ENCODE measurements at places on chromosomes 12 and 14.
A peak's percentile ranks its signal among the peaks of the same experiment; 100 is the strongest.

DNA sequence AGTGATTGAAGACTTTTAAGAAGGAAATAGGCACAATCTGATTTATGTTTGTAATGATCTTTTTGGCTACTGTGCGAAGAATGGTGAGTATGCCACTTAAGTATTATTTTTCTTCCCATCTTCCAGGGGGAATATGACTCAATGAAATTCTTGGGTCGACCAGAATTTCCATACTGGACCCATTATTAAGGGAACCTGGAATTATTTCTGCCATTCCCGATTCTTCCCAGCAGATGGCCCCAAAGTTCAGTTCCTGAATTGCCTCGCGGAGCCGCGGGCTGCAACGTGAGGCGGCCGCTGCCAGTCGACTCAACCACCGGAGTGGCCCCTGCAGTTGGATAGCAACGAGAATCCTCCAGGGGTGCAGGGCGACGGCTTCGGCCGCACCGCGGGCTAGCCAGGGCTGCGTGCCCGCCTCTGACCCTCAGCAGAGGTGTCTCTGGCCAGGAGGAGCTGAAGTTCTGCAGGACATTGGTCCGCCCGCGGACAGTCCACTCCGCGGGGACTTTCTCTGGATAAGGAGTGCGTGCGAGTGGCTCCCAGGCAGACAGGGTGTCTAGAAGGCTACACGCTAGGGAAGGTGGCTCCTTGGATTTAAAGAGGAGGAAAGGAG lies 628 bp upstream of the TSHR start:
- H3K27me3 ChIP-seq = no peaks in the 10 kb centered on the region
- H3K36me3 ChIP-seq = no peaks in the 10 kb centered on the region
- no peak overlapping the region for H3K27ac ChIP-seq
- H3K4me3 ChIP-seq = peak overlapping the region; percentile 91

GRCh38 chr14:34643361-34643760 lies 13.4 kb upstream of the SNX6 start:
- H3K27me3 ChIP-seq = no peaks in the 10 kb centered on the region
- DNase-seq = no peak
- no peak overlapping the region for H3K27ac ChIP-seq
- H3K4me1 ChIP-seq = no peaks in the 10 kb centered on the region
- no peak overlapping the region for H3K4me3 ChIP-seq

GRCh38 chr12:4032924-4033615 lies 159.9 kb upstream of the PARP11 start:
- H3K36me3 ChIP-seq = no peaks in the 10 kb centered on the region
- no peak for DNase-seq
- H3K4me3 ChIP-seq = peak overlapping the region; percentile 54
- no peak overlapping the region for H3K27ac ChIP-seq
- peaks cover 13% of the 10 kb centered on the region for H3K4me1 ChIP-seq

GRCh38 chr12:98893126-98893674 lies 248.1 kb downstream of the APAF1 start:
- DNase-seq = no peak
- H3K4me1 ChIP-seq = no peaks in the 10 kb centered on the region
- H3K36me3 ChIP-seq = no peaks in the 10 kb centered on the region

GRCh38 chr12:7935590-7936581 lies at the start of gene SLC2A3:
Gene SLC2A3 (minus strand): TSS chr12:7936187. CDS start chr12:7936034, 153 bp downstream.
- DNase-seq = peak; percentile 84

DNA sequence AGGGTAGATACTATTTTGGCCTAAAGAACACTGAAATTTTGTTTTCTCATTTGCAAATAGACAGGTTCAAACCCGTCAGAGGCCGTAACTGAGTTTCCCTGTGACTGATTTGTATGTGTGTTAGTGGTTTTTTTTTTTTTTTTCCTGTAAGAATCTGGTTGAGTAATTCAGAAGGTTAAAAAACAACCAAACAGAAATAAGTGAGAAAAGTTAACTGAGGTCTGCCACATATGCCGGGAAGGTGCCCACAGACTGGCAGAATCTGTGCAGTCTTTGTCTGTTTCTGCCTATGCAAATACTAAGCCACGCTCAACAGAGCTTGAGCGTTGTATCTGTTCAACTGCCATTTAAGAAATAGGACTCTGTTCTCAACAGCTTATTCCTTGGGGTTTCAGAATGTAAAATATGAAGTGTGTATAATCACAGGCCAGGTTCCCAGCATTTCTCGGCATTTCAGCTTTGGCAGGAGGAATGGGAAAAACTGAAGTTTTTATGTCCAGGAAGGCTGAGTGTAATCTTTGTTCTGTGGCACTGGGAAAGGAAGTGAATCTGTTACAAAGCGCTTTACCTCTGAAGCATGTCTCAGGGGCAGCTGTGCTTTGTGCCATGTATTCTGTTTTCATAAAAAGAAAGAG lies 181.9 kb downstream of the PRKCH start:
- H3K4me3 ChIP-seq = peak overlapping the region; percentile 77
- DNase-seq = peak; percentile 83
- H3K4me1 ChIP-seq = peaks cover 76% of the 10 kb centered on the region
- H3K36me3 ChIP-seq = no peaks in the 10 kb centered on the region

GRCh38 chr12:6450091-6450868 lies 1.6 kb upstream of the TAPBPL start:
- H3K36me3 ChIP-seq = peaks cover 4% of the 10 kb centered on the region
- H3K27me3 ChIP-seq = no peaks in the 10 kb centered on the region
- peak overlapping the region; percentile 100 for H3K27ac ChIP-seq
- peak overlapping the region; percentile 93 for H3K4me3 ChIP-seq
- peaks cover 71% of the 10 kb centered on the region for H3K4me1 ChIP-seq
- DNase-seq = no peak

DNA sequence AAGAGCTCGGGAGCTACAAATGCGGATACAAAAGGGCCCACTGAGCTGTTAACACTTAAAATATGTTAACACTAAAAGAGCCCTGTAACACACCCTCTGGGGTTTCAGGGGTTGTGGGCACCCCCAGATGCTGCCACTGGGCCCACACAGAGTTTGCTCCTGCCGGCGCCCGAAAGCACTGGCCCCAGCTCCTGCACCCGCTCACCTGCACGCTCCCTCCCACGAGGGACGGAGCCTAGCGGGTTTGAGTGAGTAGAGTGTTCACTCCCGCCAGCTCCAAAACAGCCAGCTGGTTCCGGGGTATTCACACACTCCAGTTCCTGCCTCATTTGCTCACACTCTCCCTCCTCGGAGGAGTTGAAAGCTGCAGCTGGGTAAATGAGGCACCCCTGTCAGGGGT lies 357.7 kb downstream of the ETNK1 start:
- no peaks in the 10 kb centered on the region for H3K27me3 ChIP-seq
- no peak overlapping the region for H3K27ac ChIP-seq
- no peak for DNase-seq

- H3K27ac ChIP-seq = peak overlapping the region; percentile 60
- H3K4me3 ChIP-seq = no peak overlapping the region
- DNase-seq = no peak
- H3K36me3 ChIP-seq = no peaks in the 10 kb centered on the region
- no peaks in the 10 kb centered on the region for H3K4me1 ChIP-seq
These were observed 30.5 kb downstream of the RAB35 start for GRCh38 chr12:120085920-120086645.

- H3K36me3 ChIP-seq = no peaks in the 10 kb centered on the region
- no peak overlapping the region for H3K27ac ChIP-seq
- H3K27me3 ChIP-seq = no peaks in the 10 kb centered on the region
- H3K4me3 ChIP-seq = no peak overlapping the region
- no peaks in the 10 kb centered on the region for H3K4me1 ChIP-seq
These were observed 462.3 kb upstream of the LRFN5 start for GRCh38 chr14:41144370-41144769.

DNA sequence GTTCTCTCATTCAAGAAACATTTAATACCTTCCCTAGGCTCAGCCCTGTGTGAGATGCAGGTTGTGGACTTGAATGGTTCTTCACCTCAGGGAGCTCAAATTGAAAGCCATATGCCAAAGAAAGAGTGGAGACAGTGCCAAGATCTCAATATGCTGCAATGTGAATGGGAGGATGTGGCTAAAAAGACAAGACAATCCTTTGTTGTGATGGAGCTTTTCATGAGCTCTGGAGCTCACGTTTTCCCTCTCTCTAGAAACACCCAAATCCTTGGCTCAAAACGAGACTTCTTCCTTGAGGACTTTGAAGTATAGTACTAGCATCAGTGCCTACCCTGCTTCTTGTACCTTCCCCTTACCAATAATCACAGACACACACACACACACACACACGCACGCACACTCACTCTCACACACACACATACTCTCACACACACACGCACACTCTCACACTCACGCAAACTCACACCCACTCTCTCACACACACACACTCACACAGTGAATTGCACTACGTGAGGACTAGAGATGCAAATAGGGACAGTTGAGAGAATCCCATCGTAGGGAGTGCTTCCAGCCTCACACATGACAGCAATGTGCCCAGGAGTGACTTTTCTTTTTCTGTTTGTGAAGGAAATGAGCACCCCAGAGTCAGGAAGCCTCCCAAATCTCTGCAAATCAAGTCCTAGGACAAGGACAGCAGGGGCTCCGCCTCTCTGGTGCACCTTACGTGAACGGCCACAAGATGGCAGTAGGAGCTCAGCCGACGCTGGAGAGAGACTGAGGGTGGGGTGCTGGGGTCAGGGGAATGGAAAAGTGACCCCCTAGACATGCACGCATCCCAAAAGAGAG lies 231.4 kb downstream of the PCNX1 start:
- H3K27ac ChIP-seq = no peak overlapping the region
- peaks cover 30% of the 10 kb centered on the region for H3K4me1 ChIP-seq
- H3K27me3 ChIP-seq = peaks cover 19% of the 10 kb centered on the region
- no peak overlapping the region for H3K4me3 ChIP-seq

DNA sequence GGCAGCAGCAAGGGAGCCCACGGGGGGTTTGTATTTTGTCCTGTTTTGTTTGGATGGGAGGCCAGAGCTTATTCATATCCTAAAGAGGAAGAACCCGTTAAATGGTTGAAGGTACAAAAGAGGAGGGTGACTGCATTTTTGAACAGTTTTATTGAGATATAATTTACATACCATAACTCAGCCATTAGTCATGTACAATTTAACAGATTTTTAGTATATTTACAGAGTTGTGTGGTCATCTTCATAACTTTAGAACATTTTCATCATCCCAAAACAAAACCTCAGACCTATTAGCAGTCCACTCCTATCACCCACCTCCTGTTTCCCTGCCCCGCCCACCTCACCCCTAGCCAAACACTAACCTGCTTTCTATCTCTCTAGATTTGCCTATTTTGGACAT lies 12.6 kb downstream of the NRDE2 start:
- no peaks in the 10 kb centered on the region for H3K27me3 ChIP-seq
- no peak overlapping the region for H3K4me3 ChIP-seq
- H3K36me3 ChIP-seq = peaks cover 25% of the 10 kb centered on the region
- no peak overlapping the region for H3K27ac ChIP-seq
- peaks cover 24% of the 10 kb centered on the region for H3K4me1 ChIP-seq
- DNase-seq = no peak

- H3K27ac ChIP-seq = no peak overlapping the region
- DNase-seq = no peak
- H3K27me3 ChIP-seq = peaks cover 7% of the 10 kb centered on the region
- H3K4me3 ChIP-seq = no peak overlapping the region
These were observed 79.9 kb downstream of the NINJ2 start for GRCh38 chr12:583251-583869.

DNA sequence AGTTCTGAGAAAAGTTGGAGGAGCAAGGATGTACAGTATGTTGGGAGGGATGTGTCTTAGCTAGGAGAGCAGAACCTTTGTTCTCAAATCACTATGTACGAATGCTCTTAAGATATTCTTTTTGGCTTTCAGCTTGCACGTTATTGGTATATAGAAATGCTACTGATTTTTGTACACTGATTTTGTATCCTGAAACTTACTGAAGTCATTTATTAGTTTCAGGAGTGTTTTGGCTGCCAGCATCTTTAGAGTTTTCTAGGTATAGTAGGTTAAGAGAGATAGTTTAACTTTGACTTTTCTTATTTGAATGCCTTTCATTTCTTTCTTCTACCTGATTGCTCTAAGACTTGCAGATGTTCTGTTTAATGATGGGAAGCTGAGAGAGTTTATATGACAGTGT lies 442.8 kb upstream of the FBXO33 start:
- H3K27ac ChIP-seq = no peak overlapping the region
- no peaks in the 10 kb centered on the region for H3K27me3 ChIP-seq
- no peak overlapping the region for H3K4me3 ChIP-seq
- DNase-seq = no peak
- H3K36me3 ChIP-seq = no peaks in the 10 kb centered on the region

GRCh38 chr14:30521899-30522736 lies 36.8 kb upstream of the G2E3 start:
- H3K27ac ChIP-seq = no peak overlapping the region
- no peak overlapping the region for H3K4me3 ChIP-seq
- H3K4me1 ChIP-seq = peaks cover 7% of the 10 kb centered on the region
- H3K27me3 ChIP-seq = no peaks in the 10 kb centered on the region

- DNase-seq = no peak
- H3K4me3 ChIP-seq = no peak overlapping the region
- no peaks in the 10 kb centered on the region for H3K36me3 ChIP-seq
- no peaks in the 10 kb centered on the region for H3K4me1 ChIP-seq
These were observed 124.2 kb downstream of the SRGAP1 start for GRCh38 chr12:63968673-63969072.

- H3K4me1 ChIP-seq = no peaks in the 10 kb centered on the region
- no peaks in the 10 kb centered on the region for H3K27me3 ChIP-seq
- H3K27ac ChIP-seq = no peak overlapping the region
- H3K36me3 ChIP-seq = no peaks in the 10 kb centered on the region
- no peak for DNase-seq
These were observed 26.7 kb upstream of the ETNK1 start for GRCh38 chr12:22598141-22598762.
